ENCODE measurements at places on chromosomes 2 and 18.
A peak's percentile ranks its signal among the peaks of the same experiment; 100 is the strongest.

DNA sequence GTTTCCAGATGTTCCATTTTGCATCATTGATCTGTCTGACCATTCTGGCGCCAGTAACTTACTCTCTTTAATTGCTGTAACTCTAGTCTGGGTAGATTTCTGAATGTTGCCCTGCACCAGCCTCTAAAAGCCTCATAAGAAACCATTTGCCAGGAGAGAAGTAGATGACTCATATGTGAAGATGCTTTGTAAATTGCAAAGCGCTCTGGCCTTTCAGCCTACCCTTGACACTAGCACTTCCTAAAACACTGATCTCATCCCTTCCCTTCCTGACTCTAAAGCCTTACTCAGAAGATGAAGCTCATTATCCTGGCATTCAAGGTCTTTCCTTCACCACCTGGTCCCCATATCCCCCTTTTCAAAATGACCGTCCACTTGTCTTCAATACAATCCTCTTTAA, 193.2 kb upstream of the MEX3C start:
- no peak for DNase-seq

DNA sequence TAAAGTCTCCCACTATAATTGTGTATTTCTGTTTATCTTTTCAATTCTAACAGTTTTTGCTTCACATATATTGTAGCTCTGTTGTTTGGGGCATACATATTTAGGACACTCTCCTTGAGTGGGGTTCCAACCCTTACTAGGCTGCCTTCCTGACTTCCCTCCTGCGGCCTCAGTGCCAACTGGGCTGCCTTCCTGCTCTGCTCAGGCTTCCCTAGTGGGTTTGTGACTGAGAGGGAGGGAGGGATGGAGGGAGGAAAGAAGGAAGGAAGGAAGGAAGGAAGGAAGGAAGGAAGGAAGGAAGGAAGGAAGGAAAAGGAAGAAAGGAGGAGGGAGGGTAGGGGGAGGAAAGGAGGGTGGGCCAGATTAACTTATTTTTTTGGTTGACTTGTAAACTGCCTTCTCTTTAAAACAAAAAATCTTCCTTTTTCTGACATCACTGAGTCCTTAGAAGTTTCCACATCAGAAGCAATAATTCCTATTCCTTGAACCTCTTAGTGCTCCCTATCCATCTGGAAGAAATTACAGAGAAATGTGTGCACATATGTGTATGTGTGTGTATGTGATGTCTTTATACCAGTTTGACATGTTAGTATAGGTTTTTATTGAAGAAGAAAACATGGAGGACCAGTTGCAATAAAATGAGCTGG, 145.4 kb upstream of the PGAP1 start:
- DNase-seq: no peak

DNA sequence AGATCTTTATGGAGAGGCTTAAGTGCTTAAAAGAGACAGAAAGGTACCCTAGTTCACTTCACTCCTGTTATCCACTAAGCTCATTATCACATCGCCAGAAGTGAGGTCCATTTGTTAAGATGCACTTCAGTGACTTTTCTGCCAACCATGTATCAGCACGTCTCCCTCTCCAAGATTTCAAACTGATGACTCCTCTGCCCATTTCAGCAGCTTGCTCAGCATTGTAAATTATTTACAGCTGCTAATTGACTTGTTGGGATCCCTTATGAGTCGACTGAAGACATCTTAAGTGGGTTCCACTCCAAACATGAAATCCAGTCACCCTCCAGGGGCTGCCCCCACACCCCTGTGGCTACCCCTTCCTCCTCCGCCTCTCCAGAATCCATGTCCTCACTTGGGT, 37.3 kb downstream of the DIPK1C start:
- DNase-seq: no peak

DNA sequence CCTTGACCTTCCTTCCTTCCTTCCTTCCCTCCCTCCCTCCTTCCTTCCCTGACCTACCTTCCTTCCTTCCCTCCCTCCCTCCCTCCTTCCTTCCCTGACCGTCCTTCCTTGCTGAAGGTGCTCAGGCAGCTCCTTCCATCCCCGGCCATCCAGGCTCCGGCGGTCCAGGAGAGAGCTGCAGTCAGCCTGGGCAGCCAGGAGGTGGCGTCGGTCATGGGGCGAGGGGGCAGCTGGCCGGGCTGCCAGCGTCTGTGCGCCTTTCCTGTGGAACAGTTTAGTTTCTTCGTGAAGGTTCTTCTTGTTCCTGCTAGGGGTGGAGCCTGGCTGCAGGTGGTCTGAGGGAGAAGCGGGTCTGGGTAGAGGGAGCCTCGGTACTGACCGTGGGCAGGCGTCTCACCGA, 15.7 kb downstream of the GPR35 start:
- DNase-seq: no peak

- no peak for DNase-seq
These were observed 151.6 kb downstream of the PTGR3 start for GRCh38 chr18:75057169-75057960.

DNA sequence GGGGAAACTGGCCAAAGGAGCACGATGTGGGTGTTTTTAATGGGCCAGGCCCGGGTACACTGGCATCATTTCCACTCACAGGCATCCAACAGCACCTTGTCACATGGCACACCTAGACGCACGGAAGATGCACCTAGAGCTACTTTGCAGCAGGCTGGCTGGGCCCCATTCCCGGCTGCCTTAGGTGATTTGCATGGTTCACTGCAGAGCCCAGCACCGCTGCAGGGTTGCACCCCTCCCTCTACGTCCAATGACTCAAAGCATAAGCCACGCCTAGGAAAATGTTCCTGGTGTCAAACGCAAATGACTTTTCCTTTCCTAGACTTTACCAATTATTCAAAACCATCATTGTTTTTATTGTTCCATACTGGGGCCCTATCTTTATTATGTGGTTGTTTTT, 222.9 kb downstream of the EIPR1 start:
- no peak for DNase-seq

DNA sequence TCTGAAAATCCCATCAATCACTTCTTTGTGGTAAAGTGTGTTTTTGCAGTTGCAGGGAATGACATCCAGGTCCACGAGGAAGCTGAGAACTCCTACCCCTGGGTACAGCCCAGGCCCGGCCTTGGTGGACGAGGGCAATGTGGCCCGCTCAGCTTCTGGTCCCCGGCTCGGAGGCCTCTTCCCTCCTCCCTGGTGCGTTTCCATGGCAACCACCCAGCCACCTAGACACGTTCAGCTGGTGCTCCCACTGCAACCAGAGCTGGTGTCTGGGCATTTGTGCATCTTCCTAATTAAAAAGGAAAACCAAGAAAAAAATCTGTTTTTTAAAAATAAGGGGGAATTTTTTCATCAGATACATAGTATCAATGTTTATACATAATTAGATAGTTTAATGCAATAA, 603.6 kb upstream of the SALL3 start:
- no peak for DNase-seq

GRCh38 chr18:3368193-3368592, 81.8 kb upstream of the TGIF1 start:
- no peak for DNase-seq

DNA sequence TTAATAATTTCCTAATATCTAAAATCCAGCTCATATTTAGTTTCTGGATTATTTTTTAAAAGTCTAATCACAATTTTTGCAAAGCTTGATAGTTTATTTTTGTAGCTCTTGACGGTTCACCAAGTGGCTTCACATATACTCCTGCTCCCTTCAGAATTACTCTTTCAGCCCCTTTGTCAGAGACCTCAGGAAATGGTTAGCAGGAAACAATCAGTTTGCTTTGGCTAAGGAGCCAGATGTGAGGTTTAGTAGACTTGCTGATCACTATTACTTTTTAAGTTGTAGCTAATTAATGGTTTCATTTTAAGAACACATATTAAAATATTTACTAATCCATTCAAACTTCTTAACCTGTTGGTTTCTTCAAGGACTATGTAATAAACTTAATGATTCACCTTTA, 2.3 kb downstream of the RBBP8 start:
- DNase-seq: no peak

DNA sequence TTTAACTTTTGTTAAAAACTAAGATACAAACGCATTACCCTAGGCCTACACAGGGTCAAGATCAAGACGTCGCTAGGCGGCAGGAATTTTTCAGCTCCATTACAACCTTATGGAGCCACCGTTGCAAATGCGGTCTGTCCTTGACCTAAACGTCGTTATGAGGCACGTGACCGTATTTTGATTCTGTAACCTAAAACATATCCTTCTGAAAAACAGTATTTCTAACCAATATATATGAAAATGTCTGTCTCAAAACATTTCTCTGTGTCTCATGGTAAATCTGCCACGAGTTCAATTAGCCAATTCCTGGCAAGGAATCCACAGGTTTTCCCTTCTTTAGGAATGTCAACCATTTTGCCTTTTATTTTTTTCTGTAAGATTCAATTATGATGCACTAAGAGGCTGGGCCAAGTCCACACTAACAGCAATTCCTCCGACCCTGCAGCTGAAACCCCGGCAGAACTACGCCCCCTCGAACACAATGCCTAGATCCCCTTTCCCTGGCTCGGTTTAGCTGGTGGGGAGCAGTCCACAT, 1.7 kb downstream of the RTN4 start:
- DNase-seq: peak; percentile 74

- DNase-seq: no peak
These were observed 172.3 kb downstream of the ALK start for GRCh38 chr2:29749041-29749440.

GRCh38 chr18:48889981-48890762, 60.6 kb downstream of the SMAD7 start:
- DNase-seq: no peak

DNA sequence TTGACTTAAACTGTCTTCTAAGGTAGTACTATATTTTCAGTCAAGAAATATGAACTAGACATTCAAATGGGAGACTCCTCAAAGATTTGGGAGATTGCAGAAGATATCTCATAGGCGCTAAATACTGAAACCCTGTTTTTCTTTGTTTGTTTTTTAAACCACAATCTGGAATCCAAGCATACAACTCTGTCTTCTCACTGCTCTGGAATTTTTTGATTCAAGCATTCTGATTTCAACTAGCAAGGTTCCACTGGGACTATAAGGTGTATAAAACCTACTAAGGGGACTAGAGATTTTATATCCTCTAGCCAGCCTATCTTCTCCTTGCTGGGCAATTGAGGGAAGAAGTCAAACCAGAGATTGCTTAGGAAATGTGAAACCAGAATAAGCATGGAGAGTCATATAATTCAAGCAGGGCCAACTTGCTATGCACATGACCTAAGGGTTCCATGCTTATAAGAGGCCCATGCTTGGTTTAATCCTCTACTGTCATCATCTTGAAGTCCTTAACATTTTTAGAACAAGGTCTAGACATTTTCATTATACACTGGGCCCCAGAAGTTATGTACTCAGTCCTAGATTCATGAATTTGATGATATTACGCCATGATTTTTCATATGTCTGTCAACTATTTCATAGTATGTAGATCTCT, 405.5 kb downstream of the PARD3B start:
- no peak for DNase-seq

DNA sequence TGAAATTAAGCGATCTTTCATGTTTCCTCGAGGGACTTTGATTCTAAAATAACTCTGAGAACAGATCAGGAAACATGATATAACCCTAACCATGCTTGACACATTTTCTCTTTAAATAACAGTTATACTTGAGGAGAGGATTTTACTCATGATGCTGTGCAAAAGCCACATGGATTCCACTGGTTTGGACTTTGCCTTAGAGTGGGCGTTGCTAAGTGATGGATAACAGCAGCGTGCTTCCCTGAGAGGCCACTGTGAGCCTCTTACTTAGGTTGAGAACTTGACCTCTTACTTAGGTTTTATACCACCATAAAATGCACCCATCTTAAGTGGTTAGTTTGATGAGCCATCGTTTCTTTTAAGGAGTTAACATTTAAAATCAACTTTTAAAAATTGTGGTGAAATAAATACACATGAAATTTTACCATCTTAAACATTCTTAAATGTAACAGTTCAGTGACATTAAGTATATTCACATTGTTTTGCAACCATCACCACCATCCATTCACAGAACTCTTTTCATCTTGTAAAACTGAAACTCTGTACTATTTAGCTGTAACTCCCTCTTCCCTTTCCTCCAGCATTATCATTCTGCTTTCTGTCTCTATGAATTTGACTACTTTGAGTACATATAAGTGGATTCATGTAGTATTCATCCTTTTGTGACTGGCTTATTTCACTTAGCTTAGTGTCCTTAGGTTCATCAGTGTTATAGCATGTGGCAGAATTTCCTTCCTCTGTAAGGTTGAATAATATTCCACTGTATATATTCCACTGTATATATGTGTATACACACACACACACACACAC, 22.6 kb downstream of the ANXA4 start:
- DNase-seq: no peak

DNA sequence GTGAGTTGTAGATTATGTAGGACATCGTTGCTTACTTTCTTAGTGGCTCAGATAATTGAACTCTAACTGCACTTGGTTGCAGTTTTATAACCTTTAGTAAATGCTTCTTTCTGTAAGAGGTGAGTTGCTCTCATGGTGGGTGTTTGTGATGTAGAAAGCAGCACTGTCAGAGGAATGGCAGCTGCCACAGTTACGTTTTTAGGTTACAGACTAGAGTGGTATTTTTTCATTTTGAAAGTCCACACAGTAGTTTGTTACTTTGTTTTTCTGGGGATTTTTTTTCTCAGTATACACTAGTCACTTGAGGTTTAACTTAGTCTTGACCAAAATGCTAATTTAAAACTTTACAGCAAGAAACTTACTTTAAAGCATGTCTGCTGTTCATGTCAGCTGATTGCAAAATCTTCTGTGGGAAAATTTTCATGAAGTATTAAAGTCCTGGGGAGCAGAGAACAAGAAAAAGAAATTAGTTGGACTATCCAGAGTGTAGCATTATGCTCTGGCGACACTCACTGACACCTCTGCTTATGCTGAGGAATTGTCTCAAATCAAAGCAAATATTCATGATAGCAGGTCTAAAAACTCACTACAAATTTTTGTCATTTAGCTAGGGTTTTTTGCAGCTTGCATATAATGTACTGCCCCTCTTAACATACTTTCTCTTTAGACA, 14.8 kb downstream of the AFTPH start:
- DNase-seq: no peak

GRCh38 chr2:45983213-45983612, 314.0 kb upstream of the EPAS1 start:
- no peak for DNase-seq

DNA sequence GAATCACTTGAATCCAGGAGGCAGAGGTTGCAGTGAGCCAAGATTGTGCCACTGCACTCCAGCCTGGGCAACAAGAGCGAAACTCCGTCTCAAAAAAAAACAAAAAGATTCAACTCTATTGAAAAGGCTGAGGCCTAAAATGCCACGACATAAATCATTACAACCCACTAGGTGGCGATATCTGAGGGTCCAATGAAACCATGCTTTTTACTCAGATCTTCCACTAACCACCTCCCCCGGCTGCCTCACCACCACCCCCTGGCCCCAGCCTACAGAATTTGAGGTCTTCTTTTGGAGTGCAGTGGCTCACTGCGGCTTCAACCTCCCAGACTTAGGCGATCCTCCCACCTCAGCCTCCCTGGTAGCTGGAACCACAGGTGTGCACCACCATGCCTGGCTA, 57.5 kb downstream of the AP1S3 start:
- DNase-seq: no peak

GRCh38 chr2:96344011-96344410, 8.4 kb downstream of the NCAPH start:
- no peak for DNase-seq

GRCh38 chr2:12555012-12555645, 161.6 kb upstream of the TRIB2 start:
- DNase-seq: no peak
